NCI-H1694 (cell line): ENCODE measurements at places on chromosomes 1 and 21.

GRCh38 chr1:219965285-219966070 lies 37.1 kb upstream of the SLC30A10 start:
- DNase-seq: no peak

GRCh38 chr1:96792220-96792619 lies 70.6 kb downstream of the PTBP2 start:
- no peak for DNase-seq

DNA sequence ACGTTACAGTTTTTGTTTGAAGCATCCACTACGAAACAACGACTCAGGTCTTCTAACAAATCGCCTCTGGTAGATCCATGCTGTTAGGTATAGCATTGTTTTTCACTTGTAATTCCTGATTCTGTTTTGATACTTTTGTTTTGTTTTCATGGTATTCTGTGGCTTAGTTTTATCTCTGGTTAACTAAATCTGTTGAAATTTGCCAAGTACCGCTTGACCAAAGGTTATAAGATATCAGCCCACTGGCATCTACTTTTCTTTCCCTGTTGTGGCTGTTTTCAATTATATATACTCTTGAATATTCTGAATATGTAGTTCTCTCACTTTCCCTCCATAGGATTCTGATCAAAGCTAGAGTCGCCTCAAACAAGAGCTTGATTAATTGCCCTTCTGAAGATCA lies 274.8 kb upstream of the C1orf105 start:
- no peak for DNase-seq

GRCh38 chr1:47438165-47439016 lies 547 bp downstream of the FOXD2 start:
- no peak for DNase-seq

GRCh38 chr1:150576794-150577556 lies 2.4 kb downstream of the MCL1 start:
- DNase-seq: no peak

- no peak for DNase-seq
Measured at GRCh38 chr1:15577691-15578090, 7.2 kb downstream of the AGMAT start.

GRCh38 chr1:183033205-183033604 lies 10.0 kb downstream of the LAMC1 start:
- no peak for DNase-seq

GRCh38 chr1:208231881-208232661 lies 12.1 kb downstream of the PLXNA2 start:
- no peak for DNase-seq

DNA sequence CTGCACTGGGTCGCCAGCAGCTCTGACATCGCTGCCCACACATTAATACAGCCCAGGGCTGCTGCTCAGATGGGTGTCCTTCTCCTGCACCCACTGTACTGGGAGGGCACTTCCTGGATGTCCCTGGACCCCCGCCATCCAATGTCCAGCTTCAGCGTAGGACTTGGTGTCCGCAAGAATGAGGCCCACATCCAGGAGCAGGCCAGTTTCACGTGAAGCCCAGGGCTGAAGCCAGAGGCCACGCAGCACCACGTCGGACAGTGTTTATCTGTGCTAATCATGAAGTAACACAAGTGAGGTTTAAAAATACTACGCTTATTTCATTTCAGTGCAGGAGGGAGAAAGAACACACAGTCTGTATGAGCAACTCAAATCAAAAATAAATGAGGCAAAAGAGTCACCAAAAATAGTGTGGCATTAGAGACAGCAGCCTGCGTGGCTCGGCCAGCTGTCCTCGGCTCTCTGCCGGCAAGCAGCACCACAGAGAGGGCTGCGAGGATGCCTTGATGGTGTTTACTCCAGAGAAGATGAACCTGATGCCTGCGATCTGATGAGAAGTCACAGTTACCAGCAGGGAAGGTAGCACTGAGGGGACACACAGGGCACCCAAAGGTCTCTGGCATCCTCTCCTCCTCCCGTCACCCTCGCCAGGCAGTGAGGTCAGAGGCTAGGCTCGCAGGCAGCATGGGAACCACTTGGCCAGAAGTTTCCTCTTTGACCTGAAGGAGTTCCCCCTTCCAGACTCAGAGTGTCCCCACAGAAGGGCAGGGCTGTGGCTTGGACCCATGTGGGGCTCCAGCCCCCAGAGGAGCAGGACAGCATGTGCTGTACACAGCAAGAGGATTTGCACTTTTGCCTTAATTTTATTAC lies 22.1 kb upstream of the NPHP4 start:
- peak; percentile 33 for DNase-seq

- DNase-seq: no peak
Measured at GRCh38 chr21:34835526-34835925, 166.7 kb downstream of the CLIC6 start.

- no peak for DNase-seq
Measured at GRCh38 chr1:68495532-68495931, 1.4 kb downstream of the DEPDC1 start.

DNA sequence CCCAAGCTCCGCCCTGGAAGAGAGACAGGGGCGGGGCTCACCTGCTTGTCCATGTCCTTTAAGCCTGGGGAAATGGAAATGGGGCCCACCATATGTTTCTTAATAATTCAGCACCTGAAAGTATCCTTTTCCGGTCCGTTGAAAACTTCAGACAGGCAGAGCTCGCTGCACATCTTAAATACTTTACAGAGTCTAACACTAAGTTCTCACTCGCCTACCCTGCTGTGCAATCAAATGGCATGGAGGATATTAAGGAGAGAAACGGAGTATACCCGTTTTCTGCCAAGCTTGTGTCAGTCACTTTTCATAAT lies 467 bp upstream of the CC2D1B start:
- DNase-seq: no peak

- no peak for DNase-seq
Measured at GRCh38 chr1:244296447-244296846, 155.3 kb downstream of the ADSS2 start.

GRCh38 chr1:245288796-245289195 lies 134.0 kb downstream of the KIF26B start:
- no peak for DNase-seq

GRCh38 chr1:111032295-111032897 lies 68.7 kb upstream of the LRIF1 start:
- DNase-seq: no peak

DNA sequence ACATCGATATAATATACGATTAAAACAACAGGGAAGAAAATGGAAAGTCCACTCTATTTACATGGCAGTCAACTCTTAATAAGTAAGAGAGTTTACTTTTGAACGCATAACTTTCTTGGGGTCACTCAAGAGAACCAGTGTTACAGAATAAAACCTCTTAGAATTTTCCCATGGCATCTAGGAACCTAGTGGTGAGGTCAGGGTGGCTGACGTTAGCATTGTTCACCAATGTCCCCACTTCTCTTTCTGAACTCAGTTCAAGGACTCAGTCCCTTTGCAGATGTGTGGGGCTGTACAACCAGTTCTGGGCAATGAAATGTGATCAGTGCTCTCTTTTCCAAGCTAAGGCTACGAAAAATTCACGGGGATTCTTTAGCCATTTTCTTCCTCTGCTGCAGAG lies 2.6 kb upstream of the RNF2 start:
- no peak for DNase-seq

DNA sequence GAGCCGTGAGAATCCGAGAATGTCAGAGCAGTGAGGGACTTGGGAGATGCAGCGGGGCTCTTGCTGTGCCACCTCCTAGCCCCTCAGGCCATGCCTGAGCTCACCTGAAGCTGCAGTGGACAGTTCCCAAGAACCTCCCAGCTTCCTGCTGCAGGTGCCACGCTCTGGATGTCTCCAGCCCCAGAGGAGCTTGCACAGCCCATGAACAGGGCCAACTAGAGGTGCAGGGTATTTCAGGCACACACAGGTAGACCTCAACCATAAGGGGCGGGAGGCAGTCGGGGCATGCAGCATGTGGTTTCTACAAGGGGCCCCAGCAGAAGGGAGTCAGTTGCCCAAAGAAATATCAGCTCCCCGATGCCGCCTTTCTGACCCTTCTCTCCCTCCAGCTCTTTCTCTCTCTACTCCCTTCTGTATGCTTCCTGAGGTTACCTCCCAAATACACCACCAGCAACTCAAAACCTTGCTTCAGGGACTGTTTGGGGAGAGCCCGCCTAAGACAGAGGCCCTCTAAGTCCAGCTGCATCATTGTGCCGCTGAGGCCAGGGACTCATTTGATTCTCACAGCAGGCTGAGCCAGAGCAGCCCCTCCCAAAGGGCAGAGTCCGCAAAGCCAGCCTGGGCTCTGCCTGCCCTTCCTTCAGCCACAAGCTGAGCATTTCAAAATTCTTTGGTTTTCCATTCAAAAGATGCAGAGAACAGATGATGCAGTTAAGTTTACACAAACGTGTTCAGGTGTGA lies 209.8 kb downstream of the MATN1 start:
- DNase-seq: no peak

DNA sequence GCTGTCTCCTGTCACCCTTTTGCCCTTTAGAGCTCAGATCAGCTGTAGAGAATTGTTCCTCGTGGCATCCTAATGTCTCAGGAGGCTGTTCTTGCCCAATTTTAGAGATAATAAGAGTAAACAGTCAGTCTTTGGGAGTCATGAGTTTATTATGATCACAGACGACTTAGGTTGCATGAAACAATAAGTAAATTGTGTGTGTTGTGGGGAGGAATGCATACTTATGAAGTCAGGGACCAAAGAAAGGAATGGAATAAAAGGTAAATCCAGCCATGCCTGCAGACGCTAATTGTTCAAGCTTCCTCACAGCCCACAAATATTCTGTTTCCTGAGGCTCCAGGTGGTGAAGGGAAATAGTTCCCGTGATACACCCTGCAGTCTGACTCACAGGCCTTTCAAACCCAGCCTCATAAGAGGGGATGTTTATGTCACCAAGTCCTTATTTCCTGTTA lies 897 bp downstream of the EPHX4 start:
- DNase-seq: no peak

GRCh38 chr1:182570611-182570970 lies 18.5 kb downstream of the RNASEL start:
- DNase-seq: no peak
